ENCODE measurements at places on chromosomes 16 and 17. TPM values are rescaled to one million over a fixed set of nuclear protein-coding genes. Genes with fewer than 3 reads are reported as not detected.

DNA sequence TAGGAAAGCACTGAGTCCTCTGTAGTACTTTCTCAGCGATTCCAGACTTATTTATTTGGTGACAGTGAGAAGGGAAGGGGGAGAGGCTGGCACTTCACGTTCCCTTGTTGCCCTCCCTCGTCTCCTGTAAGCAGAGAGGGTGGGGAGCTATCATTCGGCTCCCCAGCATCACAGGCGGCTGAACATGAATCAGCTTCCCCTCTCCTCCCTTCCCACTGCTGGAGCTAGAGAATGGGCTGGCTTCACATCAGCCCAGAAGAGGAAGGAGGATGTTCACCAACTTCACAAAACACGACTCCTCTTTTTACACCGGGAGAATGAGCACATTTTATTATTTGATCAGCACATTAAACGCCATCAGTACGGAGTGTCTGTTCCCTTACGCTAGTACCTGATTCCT, 6.7 kb upstream of the CMIP start:
- DNase-seq = no peak

GRCh38 chr16:74169687-74170376, 126.8 kb upstream of the PSMD7 start:
- DNase-seq = no peak

DNA sequence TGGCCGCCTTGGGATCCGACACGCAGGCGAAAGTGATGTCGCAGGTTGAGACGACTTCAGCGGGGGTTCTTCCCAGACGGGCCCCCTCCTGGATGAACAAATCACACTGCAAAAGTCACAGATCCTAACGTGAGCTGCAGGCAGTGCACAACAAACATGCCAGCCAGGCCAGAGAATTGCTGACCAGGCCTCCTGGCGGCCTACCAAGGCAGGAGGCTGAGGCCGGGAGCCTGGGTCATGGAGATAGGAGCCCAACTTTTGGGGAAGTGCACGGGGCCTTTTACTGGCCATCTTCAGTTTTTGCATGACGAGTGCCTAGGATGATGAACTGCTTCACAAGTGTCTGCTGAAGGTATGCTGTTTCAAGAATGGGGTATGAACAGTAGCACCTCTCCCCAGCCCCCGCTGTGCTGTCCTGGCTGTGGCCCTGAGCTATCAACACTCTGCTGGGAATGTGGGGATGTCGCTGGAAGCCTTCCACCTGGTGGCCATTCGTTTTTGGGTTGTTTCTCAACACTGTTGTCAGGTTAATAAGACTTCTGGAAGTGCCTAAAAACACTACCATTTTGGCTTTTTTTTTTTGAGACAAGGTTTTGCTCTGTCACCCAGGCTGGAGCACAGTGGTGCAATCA, 12.2 kb upstream of the ROGDI start:
- no peak for DNase-seq

GRCh38 chr16:56824804-56825203, 40.2 kb upstream of the SLC12A3 start:
- no peak for DNase-seq

GRCh38 chr17:20157001-20157310, 147.8 kb downstream of the SPECC1 start:
- DNase-seq = no peak

DNA sequence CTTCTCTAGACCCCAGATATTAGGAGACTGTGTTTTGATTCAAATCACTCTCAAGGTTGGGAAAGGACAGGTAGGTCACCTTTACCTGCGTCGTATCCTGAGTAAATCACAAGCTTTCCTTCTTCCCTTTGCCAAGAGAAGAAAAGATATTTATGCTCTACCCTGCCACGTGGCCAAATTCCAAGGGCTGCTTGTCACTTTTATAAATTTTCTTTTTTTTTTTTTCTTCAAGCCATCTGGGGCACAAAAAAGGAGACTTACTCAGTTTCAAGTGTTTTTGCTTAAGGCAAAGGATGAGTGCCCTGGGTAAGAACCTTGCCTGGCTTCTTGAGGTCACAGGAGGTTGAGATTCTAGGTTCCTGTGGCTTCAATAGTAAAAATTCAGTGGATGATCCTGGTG, 285.1 kb downstream of the TMEM114 start:
- no peak for DNase-seq

- DNase-seq = no peak
Observed at GRCh38 chr17:21678393-21679081, 13.8 kb upstream of the KCNJ18 start.

GRCh38 chr16:88499836-88500251, 46.8 kb downstream of the ZFPM1 start:
- no peak for DNase-seq

The ANKRD40CL gene
- 0.64 TPM for total RNA-seq

The MT1F gene
- total RNA-seq = 2.6 TPM

The CA7 gene
- not detected for total RNA-seq

The ASGR1 gene
- 0.26 TPM for total RNA-seq

The RPL26 gene
- total RNA-seq = 739 TPM

The NTN3 gene
- total RNA-seq = not detected

The WFDC1 gene
- total RNA-seq = 0.47 TPM

The NCOR1 gene
- total RNA-seq = 84.0 TPM

The KCNG4 gene
- not detected for total RNA-seq

The C17orf67 gene
- 4.6 TPM for total RNA-seq

The GPRC5C gene
- total RNA-seq = 48.7 TPM
